Omental fat pad (tissue), 4 donors: ENCODE measurements at places on chromosomes 12 and 14.
A peak's percentile ranks its signal among the peaks of the same experiment; 100 is the strongest.

DNA sequence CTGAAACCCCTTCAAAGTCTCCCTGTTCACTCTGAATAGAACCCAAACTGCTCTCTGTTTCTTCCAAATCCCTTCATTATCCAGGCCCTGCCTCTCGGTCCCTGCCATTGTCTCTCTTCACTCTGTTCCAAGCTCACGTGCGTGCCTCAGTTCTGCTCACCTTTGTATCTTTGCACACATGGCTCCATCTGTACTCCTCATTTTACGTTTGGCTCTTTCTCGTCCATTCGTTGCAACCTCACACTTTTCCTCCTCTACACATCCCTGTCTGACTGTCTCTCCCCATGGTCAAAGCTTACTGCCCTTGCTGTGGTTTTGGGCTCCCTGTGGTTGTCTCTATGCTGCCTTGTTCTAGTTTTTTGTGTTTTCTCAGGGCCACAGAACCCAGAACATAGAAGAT lies 1054.5 kb downstream of the BCL11B start:
- DNase-seq: no peak

DNA sequence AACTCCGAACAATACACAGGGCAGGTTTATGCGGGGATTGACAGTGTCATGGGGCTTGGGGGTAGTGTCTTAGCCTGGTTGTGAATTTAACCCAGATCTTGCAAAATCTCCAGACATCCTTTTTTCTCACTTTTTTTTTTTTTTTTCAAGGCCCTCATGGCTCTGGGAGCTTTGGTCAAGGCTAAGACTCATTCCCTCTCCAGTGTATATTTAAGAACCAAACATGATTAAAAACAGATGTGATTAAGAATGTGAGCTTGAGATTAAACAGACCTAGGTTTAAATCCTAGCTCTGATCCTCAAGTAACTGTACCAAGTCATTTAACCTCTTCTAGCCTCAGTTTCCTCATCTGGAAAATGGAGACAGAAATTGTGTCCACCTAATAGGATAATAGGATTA lies 151.7 kb upstream of the FUT8 start:
- DNase-seq: no peak

- DNase-seq: no peak
These were observed 10.6 kb downstream of the METAP2 start for GRCh38 chr12:95484524-95484923.

GRCh38 chr12:50936821-50937530 lies 15.4 kb upstream of the HIGD1C start:
- no peak for DNase-seq

DNA sequence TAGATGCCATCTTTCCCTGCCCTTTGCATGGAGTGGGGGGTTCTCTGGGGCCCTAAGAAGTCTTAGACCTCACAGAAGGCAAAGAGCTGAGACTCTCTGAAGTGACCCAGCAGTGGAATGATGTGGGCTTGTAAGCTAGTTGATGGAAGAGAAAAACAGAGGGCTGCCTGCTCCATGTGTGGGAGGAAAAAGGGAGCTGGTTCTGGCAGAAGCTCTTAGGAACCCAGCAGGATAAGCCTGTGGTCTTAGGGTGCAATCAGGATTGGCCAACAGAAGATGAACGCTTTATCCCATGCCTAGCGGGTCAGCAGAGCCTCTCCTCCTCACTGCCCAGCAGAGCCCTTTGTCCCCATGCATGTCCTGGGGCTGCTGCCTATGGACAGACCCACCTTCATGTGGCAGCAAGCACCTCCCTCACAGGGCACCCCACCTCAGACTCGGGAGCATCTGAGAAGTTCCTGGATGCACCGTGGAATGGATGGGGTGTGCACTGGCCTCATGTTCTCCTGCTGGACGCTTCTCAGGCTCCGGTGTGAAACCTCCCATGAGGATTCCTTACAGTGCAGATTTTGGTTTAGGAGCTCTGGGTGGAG lies 152.7 kb downstream of the ADGRD1 start:
- DNase-seq: no peak

DNA sequence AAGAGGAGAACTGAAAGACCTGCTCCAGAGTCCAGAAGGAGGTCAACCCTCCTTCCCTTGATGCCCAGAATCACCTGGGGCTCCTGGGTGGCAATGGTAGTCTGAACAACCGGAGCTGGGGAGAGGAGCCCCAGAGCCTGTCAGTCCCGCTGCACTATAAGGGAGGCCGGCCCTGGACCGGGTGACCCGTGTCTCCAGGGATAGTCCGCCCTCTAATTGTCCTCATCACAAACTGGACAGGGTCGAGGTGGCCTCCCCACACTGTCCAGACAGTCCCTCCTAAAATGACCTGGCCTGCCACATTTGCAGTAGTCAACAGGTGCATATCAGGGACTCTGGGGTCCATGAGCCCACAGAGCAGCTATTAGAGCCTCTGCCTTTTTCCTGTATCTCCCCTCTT lies 43.2 kb downstream of the HSD17B6 start:
- no peak for DNase-seq

DNA sequence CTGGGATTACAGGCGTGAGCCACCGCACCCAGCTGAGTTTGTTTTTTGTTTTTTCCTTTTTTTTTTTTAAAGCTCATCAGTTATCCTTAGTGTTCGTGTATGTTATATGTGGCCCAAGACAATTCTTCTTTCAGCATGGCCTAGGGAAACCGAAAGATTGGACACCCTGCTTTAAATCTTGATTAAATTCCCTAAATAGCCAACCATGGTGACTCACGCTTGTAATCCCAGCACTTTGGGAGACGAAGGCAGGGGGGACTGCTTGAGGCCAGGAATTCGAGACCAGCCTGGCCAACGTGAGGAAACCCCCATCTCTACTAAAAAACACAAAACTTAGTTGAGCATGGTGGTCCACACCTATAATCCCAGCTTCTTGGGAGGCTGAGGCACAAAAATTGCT lies 131.1 kb downstream of the MED13L start:
- DNase-seq: no peak

GRCh38 chr12:121614872-121615467 lies 11.4 kb upstream of the ORAI1 start:
- DNase-seq: no peak

DNA sequence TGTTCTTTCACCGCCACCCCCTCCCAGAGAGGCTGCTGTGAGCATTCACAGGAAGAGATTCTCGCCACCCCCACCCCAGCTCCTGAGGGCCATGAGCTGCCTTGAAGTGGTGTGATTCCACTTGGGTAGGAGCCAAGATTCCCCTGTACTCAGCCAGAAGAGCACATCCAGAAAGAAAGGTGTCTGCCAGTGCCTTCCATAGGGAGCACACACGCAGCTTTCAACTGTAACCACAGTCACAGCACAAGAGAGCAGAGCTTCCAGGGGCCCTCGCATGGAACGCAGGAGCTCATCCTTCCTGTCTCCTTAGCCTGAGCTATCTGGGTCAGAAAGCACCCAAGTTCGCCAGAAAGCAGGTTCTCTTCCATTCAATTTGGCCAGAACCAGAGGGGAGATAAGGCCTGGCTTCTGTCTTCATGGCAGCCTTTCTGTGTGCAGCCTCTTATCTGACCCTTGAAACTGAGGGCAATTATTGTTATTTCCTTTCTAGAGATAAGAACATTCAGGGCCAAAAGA lies 66.6 kb upstream of the SCN8A start:
- no peak for DNase-seq

- no peak for DNase-seq
These were observed 33.0 kb upstream of the BICDL1 start for GRCh38 chr12:119956047-119956446.

GRCh38 chr12:104522985-104523722 lies 66.4 kb downstream of the CHST11 start:
- DNase-seq: no peak

DNA sequence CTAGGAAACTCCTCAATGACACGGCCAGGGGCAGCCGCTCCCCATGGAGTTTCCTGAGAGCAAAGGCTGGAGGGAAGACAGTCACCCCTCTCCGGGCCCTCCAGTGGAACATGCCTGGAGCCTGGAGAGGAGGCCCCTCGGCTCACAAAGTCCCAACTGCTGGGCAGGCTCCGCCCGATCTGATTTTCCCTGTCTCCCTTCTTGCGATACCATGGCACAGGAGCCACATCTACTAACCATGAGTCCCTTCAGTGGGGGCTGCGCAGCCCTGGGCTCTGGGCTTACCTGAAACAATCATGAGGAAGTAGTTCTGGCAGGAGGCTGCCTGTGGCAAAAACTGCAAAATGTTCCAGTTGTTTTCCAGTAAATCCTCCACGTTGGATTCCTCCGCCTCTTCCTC lies 15.3 kb downstream of the P2RX2 start:
- DNase-seq: no peak

- DNase-seq: peak; percentile 65
These were observed 886 bp upstream of the FUT8 start for GRCh38 chr14:65411656-65412031.

GRCh38 chr14:72920008-72920407 lies 6.3 kb upstream of the DCAF4 start:
- no peak for DNase-seq

- DNase-seq: no peak
These were observed 87.4 kb downstream of the PAPOLA start for GRCh38 chr14:96589577-96589976.

GRCh38 chr14:90034156-90034555 lies 27.6 kb upstream of the KCNK13 start:
- no peak for DNase-seq

DNA sequence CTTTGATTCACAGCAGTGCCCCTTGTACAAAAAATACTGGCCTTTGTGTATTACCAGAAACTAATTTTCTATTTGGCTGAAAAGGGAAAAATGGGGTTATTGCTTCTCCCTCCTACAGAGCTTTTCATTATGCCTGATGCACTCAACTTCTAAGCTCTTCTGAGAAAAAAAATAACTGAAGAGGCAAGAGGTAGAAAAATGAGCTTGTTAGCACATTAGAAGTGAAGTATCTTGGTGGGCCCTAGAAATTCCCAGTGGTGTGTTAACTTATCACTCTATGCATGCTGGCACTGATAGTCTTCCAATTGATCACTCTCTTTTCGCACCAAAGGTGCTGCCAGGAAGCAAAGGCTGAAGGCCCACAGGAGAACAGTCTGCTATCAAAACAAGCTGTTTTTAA lies 17.1 kb downstream of the INSM2 start:
- no peak for DNase-seq

DNA sequence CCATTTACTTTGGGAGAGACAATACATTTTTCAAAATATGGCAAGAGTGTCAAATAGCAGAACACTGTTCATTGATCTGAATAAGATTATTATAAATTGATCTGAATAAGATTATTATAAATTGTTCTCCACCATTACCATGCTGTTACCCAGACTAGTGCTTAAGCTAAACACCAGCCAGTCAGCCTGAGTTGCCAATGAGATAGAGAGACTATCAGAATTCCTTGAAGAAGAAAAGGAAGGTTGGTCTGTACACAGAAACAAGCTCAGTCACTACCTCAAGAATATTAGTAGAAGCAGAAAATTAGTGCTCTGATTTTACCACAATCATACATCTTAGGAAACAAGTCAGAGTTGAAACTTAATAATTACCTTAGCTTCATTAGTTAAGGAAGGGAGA lies 469.8 kb downstream of the FOXG1 start:
- no peak for DNase-seq

DNA sequence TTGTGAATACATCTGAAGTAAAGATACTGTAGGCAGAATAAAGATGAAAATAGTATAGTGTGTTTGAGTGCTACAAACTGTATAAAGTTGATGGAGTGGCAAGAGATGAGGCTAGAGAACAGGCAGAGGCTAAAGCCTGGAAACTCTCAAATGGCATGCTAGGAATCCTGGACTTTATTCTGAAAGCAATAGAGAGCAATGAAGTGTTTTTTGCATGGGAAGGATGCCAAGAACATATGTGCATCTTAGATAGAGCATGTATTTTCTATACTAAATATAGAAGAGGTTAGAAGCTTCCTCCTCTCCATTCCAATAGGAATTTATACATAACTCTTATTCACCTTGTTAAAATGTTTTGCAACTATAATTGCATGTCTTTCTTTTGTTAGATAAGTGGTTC lies 86.3 kb upstream of the TMTC2 start:
- DNase-seq: no peak

- no peak for DNase-seq
These were observed 8.9 kb upstream of the RPLP0 start for GRCh38 chr12:120209851-120210250.

- no peak for DNase-seq
These were observed 1050.0 kb downstream of the GALC start for GRCh38 chr14:86942936-86943335.

DNA sequence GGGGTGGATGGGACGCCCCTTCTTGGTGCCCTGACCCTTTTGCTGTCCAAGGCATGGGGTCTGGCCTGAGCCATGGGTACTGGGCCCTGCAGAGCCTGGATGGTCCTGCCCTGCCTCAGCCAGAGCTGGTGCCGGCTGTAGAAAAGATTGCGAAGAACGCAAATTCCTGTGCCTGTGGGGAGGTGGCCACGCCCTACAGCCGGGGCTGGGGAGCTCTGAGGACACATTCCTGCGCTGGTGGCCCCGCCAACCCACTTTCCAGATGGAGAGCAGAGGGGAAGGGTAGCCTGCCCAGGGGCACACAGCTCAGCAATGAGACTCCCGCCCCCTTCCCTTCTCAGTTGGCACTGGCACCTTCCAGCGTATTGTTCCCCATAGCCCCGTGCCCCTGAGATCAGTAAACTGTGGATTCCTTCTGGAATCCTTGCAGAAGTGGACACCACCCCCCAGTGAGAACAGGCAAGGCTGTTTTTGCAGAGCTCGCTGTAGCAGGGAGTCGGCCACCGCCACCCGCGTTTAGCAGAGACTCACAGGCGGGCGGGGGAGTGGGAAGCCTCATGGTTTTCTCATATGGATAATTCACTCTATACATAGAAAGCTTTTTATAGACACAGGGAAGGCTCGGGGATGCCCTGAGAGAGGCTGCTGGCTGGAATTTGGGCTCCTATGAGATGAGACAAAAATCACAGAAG lies 8.6 kb downstream of the INF2 start:
- no peak for DNase-seq

DNA sequence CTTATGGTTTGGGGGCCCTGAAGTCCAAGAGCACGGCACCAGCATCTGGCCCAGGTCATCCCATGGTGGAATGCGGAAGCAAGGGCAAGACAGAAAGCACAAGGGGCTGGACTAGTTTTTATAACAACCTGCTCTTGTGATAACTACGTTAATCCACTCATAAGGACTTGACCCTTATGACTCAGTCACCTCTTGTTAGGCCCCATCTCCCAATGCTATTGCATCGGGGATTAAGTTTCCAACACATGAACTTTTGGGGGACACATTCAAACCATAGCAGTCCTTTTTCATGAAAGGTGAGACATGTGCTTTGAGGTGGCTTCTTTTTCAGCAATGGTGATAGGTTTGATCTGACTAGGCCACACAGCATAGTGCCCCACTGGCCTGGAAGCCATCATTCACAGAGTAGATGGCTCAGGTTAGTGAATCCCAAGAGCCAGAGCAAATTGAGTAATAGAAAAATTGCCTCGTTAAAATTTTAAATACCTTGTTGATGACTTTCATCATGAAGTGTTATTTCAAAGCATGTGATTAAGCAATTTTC lies 12.1 kb downstream of the FRMD6 start:
- DNase-seq: no peak

GRCh38 chr14:89388853-89389252 lies 28.2 kb downstream of the FOXN3 start:
- no peak for DNase-seq

DNA sequence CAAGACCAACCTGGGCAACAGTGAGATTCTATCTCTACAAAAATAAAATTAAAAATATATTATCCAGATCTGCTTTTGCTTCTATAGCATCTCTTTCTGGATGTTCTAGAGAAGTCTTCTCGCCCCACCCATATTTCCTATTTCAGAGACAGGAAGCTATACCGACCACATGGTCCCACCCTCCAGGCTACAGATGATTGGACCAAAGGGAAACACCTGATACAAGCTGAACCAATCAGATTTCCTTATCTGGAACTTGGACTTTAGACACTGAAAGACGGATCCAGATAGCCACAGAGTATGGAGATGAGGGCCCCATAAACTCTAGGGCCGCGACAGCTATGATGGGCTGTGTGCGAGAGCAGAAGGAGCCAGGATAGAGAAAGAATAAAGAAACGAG lies 48.7 kb downstream of the CCDC60 start:
- DNase-seq: no peak
